ENCODE measurements at places on chromosomes 5 and 9. TPM values are rescaled to one million over a fixed set of nuclear protein-coding genes. Genes with fewer than 3 reads are reported as not detected.
A peak's percentile ranks its signal among the peaks of the same experiment; 100 is the strongest.

Gene ADRB2
- 2.1 TPM for total RNA-seq

Gene DDX4
- not detected for total RNA-seq

Gene VLDLR
- total RNA-seq = 0.16 TPM

Gene OTP
- total RNA-seq = not detected

Gene SPINK6
- total RNA-seq = not detected

GRCh38 chr5:112551419-112552032 lies 132.4 kb upstream of the EPB41L4A start:
- H3K36me3 ChIP-seq = no peaks in the 10 kb centered on the region
- no peak overlapping the region for H3K4me3 ChIP-seq
- peak; percentile 46 for DNase-seq
- no peak overlapping the region for H3K27ac ChIP-seq

- H3K36me3 ChIP-seq = no peaks in the 10 kb centered on the region
- no peak for DNase-seq
These were observed 29.0 kb downstream of the HK3 start for GRCh38 chr5:176870110-176870591.

DNA sequence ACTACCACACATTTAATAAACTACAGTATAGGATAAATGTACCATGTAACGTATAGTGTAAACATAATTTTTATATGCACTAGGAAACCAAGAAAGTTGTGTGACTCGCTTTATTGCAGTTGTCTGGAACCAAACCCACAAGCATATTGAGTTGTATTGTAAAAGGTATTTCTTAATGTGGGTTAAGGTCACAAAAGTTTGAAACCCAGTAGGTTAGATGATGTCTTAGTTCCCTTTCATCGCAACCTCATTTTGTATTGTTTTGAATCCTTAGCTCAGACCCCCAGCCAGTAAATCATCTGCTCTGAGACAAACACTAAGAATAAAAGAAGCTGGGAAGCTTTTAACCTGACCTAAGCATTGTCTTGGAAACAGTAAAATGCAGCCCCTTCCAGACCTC lies 79.1 kb downstream of the TRIO start:
- H3K27ac ChIP-seq = no peak overlapping the region
- no peak for DNase-seq
- H3K36me3 ChIP-seq = no peaks in the 10 kb centered on the region
- H3K4me3 ChIP-seq = no peak overlapping the region
- H3K4me1 ChIP-seq = peaks cover 31% of the 10 kb centered on the region
- H3K27me3 ChIP-seq = peaks cover 35% of the 10 kb centered on the region

- no peaks in the 10 kb centered on the region for H3K27me3 ChIP-seq
- H3K36me3 ChIP-seq = no peaks in the 10 kb centered on the region
- DNase-seq = no peak
- H3K4me3 ChIP-seq = no peak overlapping the region
These were observed 75.1 kb downstream of the GNAQ start for GRCh38 chr9:77956555-77956954.

DNA sequence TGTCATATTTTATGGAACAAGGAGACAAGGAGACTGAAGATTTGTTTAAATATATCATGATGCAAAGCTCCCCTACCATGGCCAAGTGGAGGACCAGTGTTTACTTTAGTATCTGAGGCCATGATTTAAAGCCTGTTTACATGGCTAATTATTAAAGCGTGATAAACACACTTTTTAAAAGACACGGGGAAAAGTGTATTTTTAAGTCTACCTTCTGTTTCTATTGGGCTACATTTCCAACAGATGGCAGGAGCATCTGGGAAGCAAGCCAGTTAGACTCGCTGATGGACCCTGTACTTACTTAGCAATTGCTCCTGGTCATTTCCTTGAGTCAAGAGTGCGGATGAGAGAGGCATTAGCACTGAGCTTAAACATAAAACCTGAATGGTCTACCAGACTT lies 480.3 kb upstream of the SEMA6A start:
- H3K4me3 ChIP-seq = no peak overlapping the region
- H3K4me1 ChIP-seq = no peaks in the 10 kb centered on the region
- no peak for DNase-seq
- no peak overlapping the region for H3K27ac ChIP-seq
- H3K36me3 ChIP-seq = no peaks in the 10 kb centered on the region
- H3K27me3 ChIP-seq = no peaks in the 10 kb centered on the region

- H3K27ac ChIP-seq = no peak overlapping the region
- DNase-seq = no peak
These were observed 154.5 kb downstream of the NR3C1 start for GRCh38 chr5:143248822-143249579.
